ENCODE measurements at places on chromosomes 12 and 14. TPM values are rescaled to one million over a fixed set of nuclear protein-coding genes. Genes with fewer than 3 reads are reported as not detected.

DNA sequence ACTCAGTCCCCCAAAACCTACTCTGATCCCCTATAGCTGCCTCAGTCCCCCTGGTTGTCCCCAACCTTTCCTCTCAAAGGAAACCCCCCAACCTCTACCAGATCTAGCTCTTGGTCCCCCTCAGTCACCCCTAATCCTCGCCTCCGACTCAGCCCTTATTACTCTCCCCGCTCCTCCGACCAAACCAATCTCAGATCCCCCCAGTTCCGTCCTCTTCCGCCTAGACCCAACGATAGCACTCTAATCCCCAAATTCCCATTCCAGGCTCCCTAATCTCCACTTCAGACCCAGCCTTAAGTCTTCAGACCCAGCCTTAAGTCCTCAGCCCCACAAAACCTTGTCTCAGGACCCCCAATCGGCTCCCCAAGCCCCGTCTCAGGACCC, 612 bp downstream of the VPS37B start:
- no peak for DNase-seq

- DNase-seq, result no peak
Measured at GRCh38 chr14:95685978-95686922, at the start of gene TCL1B. Gene TCL1B (plus strand): TSS chr14:95686426. CDS start chr14:95686468, 42 bp downstream.

DNA sequence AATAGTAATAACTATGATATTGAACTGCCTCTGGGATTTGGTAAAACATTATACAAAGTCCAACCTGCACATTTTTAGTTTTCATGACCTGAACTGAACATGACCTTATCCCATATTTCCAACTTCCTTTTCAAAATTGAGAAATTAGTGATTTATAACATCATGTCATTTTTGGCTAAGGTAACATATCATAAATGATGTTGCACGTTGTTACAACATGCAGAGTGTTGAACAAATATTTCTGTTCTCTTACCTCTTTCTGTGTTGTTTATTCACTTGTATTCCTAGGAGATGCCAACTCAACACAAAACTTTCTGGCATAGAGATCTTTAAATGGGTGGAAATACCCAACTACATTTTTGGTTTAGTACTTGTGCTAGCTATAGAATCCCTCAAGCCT, 496.0 kb downstream of the SLC6A15 start:
- no peak for DNase-seq

DNA sequence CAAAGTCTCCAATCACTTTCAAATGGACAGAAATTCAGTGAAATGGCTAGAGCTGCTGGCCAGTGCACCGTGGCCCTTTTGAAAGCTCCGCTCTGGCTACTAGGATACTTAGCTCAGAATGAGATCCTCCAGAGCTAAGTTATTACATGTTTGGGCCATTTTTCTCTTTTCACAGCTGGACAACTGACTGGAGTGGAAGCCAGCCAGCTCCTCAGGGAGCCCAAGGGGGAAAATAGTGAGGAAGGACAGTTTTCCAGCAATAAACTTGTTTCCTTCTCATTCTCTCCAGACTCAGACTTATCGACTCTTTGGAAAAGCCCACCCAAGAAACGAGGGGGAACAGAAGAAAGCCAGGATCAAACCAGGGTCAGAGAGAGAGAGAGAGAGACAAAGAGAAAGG, 266.0 kb downstream of the KSR2 start:
- no peak for DNase-seq

The RASSF3 gene
- total RNA-seq, result 88.4 TPM

Data from left colon (tissue), 2 donors.